Gastrocnemius medialis (tissue), 4 donors: ENCODE measurements at places on chromosomes 11 and 22. TPM values are rescaled to one million over a fixed set of nuclear protein-coding genes. Genes with fewer than 3 reads are reported as not detected.

Gene THY1
- 0.22 TPM for total RNA-seq

Gene ZDHHC5
- total RNA-seq, result 34.0 TPM

DNA sequence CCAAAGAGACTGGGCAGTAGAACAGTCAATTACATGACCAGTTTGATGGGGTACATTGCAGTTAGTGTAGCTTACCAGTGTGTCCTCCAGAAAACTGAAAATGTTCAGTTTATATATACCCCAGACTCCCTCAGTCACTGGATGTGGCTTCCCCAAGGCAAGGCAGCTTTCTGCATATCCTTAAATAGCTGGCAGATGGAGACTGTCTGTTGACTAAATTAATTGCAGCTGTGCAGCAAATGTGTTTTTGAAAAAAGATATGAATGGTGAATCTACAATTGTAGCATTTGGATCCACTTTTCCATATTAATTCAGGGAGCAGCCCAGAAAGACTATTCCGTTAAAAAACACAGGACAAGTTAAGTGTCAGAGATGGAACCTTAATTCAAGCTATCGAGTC lies 565.1 kb upstream of the CCDC179 start:
- DNase-seq, result no peak

GRCh38 chr11:3926458-3927095 lies 71.1 kb downstream of the STIM1 start:
- DNase-seq, result no peak

DNA sequence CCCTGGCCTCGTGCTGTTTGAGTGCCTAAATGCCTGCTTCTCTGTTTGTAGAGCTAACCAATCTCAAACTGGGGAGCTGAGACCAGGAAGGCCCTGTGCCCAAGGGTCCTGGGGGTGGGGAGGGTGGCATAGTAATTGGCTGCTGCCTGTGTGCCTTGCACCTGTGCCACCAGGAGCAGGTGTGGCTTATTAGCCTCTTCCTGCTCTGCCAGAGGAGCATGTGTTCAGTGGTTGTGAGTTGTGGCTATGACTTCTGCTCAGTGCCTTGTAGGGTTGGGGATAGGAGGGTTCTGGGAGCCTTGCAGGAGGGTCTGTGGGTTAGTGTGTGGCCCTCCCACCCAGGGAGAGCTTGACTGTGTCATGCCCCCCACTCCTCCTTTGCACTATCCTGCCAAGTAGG lies 109.2 kb downstream of the ZBTB16 start:
- no peak for DNase-seq

DNA sequence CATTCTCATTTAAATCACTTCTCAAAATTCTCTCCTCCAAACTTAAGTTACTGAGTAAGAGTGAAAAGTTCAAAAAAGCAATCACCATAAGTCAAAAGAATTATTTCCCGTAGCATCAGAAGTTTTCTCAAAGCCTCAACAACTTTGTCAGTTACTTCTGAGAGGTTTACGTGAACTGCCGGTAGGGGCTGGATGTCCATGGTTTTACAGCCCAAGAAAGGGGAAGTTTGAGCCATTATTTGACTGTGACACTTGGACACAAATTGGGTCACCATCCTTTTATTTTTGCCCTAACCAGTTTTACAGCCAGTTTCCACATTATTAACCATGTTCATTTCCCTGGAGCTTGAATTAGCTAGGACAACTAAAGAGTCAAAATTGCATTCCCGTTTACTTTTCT lies 7.5 kb downstream of the POU2AF3 start:
- no peak for DNase-seq

DNA sequence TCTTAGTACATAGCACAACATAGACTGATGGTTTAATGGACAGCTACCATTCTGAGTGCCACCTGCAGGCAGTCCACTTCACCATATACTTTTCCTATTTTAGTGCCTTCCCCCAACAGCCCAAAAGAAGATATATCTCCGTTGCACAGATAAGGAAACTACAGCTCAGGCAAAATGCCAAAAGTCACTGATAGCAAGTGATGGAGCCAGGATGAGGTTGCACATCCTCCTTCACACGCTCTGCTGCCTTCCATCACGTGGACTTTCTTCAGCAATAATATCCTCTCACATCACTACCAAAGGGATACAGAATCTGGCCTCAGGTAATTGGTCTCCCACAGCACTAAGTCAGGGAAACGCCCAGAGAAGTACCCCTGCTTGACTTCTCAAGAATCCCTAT lies 7.5 kb downstream of the TCF20 start:
- no peak for DNase-seq

- no peak for DNase-seq
Measured at GRCh38 chr11:126338346-126339055, 17.0 kb upstream of the ST3GAL4 start.

- DNase-seq, result no peak
Measured at GRCh38 chr11:47950396-47950795, 30.0 kb upstream of the PTPRJ start.

GRCh38 chr22:44583061-44583760 lies 85.2 kb upstream of the RTL6 start:
- DNase-seq, result no peak

DNA sequence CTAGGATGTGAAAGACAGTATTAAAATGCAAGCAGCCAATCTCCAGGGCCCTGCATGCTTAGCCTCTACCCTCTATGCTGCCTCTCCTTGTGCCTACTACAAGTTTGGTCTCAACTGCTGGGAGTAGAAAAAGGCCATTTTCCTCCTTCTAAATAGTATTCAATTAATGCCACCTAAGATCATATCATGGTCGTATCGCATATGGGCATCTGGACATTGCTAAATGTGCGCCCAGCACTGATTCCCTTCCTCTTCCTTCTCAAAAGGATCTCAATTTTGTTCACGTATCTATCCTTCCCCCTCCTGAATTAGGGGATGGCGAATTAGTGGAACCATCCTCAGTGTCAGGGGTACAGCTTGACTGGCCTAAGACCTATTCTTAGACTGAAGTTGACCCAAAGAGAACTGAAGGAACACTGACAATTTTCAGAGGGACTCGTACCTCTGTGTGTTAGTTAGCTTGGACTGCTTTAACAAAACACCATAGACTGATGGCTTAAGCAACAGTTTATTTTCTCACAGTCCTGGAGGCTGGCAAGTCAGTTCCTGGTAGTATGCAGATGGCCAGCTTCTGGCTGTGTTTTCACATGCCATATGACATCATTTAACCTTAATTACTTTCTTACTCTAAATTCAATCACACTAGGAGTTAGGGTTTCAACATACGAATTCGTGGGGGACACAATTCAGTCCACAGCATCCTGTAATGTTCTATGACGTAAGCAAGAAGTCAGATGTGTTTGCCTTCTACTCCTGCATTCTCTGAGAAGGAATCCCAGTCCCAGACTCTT lies 8.5 kb upstream of the NUP50 start:
- no peak for DNase-seq

- no peak for DNase-seq
Measured at GRCh38 chr11:68355471-68355870, 43.1 kb downstream of the LRP5 start.
